ENCODE measurements at places on chromosomes 1 and 21. TPM values are rescaled to one million over a fixed set of nuclear protein-coding genes. Genes with fewer than 3 reads are reported as not detected.

The CFAP45 gene
- total RNA-seq, result 0.12 TPM

The KRTAP19-8 gene
- total RNA-seq, result not detected

The FGR gene
- not detected for total RNA-seq

The ST6GALNAC3 gene
- total RNA-seq, result 1.5 TPM

The TNFRSF18 gene
- not detected for total RNA-seq

The WNT9A gene
- total RNA-seq, result 1.5 TPM

The NECTIN4 gene
- total RNA-seq, result 0.12 TPM

The ILDR2 gene
- 0.09 TPM for total RNA-seq

The STXBP3 gene
- 28.9 TPM for total RNA-seq

The PLD5 gene
- not detected for total RNA-seq

The AGTRAP gene
- total RNA-seq, result 59.1 TPM

The GJB5 gene
- not detected for total RNA-seq

The PCSK9 gene
- total RNA-seq, result 34.5 TPM

The CD5L gene
- total RNA-seq, result not detected

The AKR7A2 gene
- total RNA-seq, result 128 TPM

The ASTN1 gene
- 0.12 TPM for total RNA-seq

The FAM3B gene
- total RNA-seq, result not detected

The LRRC41 gene
- total RNA-seq, result 95.2 TPM

The PDE9A gene
- 1.1 TPM for total RNA-seq

The GBP5 gene
- not detected for total RNA-seq

The MAP1LC3C gene
- total RNA-seq, result 1.9 TPM

The LCE3E gene
- not detected for total RNA-seq

The SPRR5 gene
- total RNA-seq, result not detected

The FCRL2 gene
- total RNA-seq, result not detected

The CFHR4 gene
- not detected for total RNA-seq

The KIF26B gene
- 11.6 TPM for total RNA-seq

The SGIP1 gene
- total RNA-seq, result under 0.01 TPM

The KRTAP21-2 gene
- total RNA-seq, result not detected

The UBXN10 gene
- total RNA-seq, result not detected

The KRTAP6-2 gene
- not detected for total RNA-seq

The CYP4A22 gene
- total RNA-seq, result not detected

The SPRR1B gene
- not detected for total RNA-seq

The DUSP23 gene
- total RNA-seq, result 104 TPM

The RBP7 gene
- total RNA-seq, result not detected

The SLAMF9 gene
- not detected for total RNA-seq

The NTMT2 gene
- total RNA-seq, result not detected

The ELAVL4 gene
- not detected for total RNA-seq

The TMPRSS2 gene
- total RNA-seq, result not detected

The SIPA1L2 gene
- total RNA-seq, result 18.0 TPM

The NES gene
- 26.6 TPM for total RNA-seq

The TMEM240 gene
- 6.1 TPM for total RNA-seq

The DNM3 gene
- under 0.01 TPM for total RNA-seq

The GUCA2B gene
- total RNA-seq, result not detected

The FAM163A gene
- total RNA-seq, result not detected

The TRIM58 gene
- total RNA-seq, result 0.58 TPM

The LDLRAD1 gene
- total RNA-seq, result not detected

The GCSAML gene
- not detected for total RNA-seq

The NTPCR gene
- total RNA-seq, result 27.0 TPM

The FAM72D gene
- total RNA-seq, result not detected

The ACKR1 gene
- total RNA-seq, result 2.9 TPM

The DAB1 gene
- 1.5 TPM for total RNA-seq

The ACBD6 gene
- 55.7 TPM for total RNA-seq

The PRAMEF9 gene
- total RNA-seq, result not detected

Data from pericardium fibroblast (primary cell).